ENCODE measurements at places on chromosomes 7 and 10. TPM values are rescaled to one million over a fixed set of nuclear protein-coding genes. Genes with fewer than 3 reads are reported as not detected.

IFIT2 gene
- total RNA-seq: 18.2 TPM

- DNase-seq: no peak
- H3K27ac ChIP-seq: no peak overlapping the region
- no peaks in the 10 kb centered on the region for H3K36me3 ChIP-seq
- H3K4me3 ChIP-seq: no peak overlapping the region
- H3K27me3 ChIP-seq: peaks cover 14% of the 10 kb centered on the region
Measured at GRCh38 chr7:22730066-22730710, 3.2 kb downstream of the IL6 start.

GRCh38 chr7:128219636-128220035 lies 21.4 kb upstream of the LEP start:
- H3K36me3 ChIP-seq: no peaks in the 10 kb centered on the region
- H3K27me3 ChIP-seq: no peaks in the 10 kb centered on the region
- no peak for DNase-seq
- H3K27ac ChIP-seq: no peak overlapping the region
- no peak overlapping the region for H3K4me3 ChIP-seq

DNA sequence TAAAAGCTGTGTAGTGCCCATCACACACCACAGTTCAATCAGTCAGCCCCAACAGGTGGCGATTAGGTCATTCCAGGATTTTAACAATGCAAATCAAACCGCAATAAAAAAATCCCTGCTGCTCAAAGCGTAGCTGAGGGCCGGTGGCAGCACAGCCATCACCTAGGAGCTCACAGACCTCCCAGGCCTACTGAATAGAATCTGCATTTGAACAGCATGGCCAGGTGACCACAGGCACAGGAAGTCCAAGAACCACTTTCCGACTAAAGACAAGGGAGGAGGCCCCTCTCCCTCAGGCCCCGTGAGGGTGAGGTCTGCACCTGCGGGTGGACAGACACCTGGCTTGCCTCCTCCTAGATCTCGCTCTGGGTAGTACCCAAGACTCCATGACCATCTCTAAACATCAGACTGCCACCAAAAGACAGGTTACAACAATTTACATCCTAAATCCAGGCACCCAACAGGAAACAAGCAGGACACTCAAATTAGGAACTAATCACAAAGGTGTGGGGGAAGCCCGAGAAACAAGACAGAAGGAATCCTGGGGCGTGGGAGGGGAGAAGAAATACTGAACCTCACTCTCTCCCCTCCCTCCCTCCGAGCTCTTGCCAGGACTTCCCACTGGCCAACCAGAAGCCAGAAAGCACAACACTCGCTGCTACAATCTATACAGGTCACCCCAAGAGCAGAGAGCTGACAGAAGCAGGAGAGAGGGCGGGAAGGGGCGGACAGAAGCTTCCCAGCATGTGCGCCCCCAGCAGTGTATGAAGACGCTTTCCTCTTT lies 19.2 kb downstream of the GNA12 start:
- H3K4me1 ChIP-seq: peaks cover 42% of the 10 kb centered on the region
- no peaks in the 10 kb centered on the region for H3K36me3 ChIP-seq
- no peak for DNase-seq
- peak overlapping the region; percentile 75 for H3K27ac ChIP-seq
- H3K27me3 ChIP-seq: no peaks in the 10 kb centered on the region

DNA sequence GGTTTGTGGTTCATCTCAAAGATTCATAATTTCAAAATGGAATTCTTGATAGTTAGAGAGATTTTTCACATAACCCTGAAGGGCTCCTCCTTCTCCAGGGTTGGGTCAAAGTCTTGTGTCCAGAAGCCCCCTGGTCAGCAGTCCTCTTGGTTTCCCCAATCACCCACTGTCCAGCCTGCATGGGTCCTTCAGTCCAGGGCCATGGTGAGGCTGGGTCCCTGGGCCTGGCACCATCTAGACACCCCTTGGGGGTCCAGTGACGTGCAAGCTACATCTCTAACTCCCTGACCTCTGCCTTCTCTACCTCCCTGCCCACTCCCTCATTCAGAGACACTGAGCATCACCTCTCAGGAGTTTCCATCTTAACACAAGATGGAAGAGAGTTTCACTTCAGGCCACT lies 26.1 kb downstream of the ANXA8 start:
- no peaks in the 10 kb centered on the region for H3K36me3 ChIP-seq
- H3K27me3 ChIP-seq: no peaks in the 10 kb centered on the region
- no peak overlapping the region for H3K27ac ChIP-seq
- no peak overlapping the region for H3K4me3 ChIP-seq
